Stomach (tissue), 19 donors: ENCODE measurements at places on chromosomes 2 and 18. TPM values are rescaled to one million over a fixed set of nuclear protein-coding genes. Genes with fewer than 3 reads are reported as not detected.

Gene SERPINB11
- 0.37 TPM for total RNA-seq

Gene STK11IP
- 17.1 TPM for total RNA-seq

Gene SNORC
- total RNA-seq, result not detected

Gene ZNF512
- total RNA-seq, result 14.2 TPM

Gene TMEM200C
- not detected for total RNA-seq

Gene ZNG1B
- 9.4 TPM for total RNA-seq

Gene PKDCC
- total RNA-seq, result 65.3 TPM

DNA sequence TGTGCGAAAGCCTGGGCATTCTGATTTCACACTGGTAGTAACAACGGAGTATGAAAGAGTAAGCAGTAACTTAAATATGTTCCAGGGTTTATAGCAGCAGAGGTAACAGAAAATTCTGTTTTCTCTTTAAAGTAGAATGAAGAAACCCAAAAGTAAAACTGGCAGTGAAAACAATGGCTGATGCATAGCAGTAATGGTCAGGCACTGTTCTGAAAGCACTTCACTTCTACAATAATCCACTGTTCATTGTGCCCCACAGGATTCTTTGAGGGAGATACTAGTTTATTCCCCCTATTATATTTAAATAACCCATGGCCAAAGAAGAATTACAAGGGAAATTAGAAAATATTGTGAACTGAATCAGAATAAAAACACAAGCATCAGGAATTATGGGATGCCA, 9.3 kb upstream of the DNAJC10 start:
- no peaks in the 10 kb centered on the region for H3K27me3 ChIP-seq
- H3K27ac ChIP-seq, result no peak overlapping the region
- H3K4me3 ChIP-seq, result no peak overlapping the region

DNA sequence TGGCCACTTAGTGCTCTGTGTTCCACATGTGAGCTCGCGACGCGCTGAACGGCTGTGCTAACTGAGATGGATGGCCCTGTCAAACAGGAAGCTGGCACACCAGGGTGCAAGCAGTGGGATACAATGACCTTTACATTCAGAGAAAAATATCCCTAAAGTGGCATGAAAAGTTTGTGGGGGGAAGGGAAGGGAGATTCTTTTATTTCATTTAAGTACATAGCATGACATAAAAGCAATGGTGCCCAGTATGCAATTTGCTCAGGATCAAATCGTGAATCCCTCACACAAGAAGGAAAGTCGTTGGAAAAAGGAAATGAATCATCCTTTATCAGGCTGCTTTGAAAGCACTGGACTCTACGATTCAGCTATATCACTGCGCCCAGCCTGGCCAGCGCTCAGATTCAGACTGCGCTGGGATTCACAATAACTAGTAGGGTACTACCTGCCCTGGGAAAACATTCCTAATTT, 26.0 kb downstream of the SATB2 start:
- no peaks in the 10 kb centered on the region for H3K36me3 ChIP-seq
- no peaks in the 10 kb centered on the region for H3K27me3 ChIP-seq
- H3K4me3 ChIP-seq, result no peak overlapping the region
- H3K4me1 ChIP-seq, result no peaks in the 10 kb centered on the region
- no peak overlapping the region for H3K27ac ChIP-seq

DNA sequence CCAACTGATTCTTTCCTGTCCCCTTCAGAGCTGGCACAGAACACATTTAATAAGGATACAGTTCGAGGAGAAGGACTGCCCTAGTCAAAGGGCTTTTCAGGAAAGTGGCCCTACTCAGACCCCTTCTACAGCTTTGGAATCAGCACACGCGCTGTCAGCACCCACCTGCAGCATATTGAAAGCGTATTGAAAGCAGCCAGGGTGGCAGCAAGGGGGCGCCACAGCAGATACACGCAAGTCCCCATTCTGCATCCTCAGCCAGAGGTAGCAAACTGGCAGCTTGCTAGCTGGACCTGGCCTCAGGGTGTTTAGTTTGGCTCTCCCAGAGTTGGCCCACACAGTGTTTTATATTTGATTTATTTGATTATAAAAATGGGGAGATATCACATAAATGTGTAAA, 101.0 kb upstream of the NT5C1B start:
- no peaks in the 10 kb centered on the region for H3K27me3 ChIP-seq
- H3K27ac ChIP-seq, result no peak overlapping the region
- DNase-seq, result no peak
- H3K4me3 ChIP-seq, result no peak overlapping the region

DNA sequence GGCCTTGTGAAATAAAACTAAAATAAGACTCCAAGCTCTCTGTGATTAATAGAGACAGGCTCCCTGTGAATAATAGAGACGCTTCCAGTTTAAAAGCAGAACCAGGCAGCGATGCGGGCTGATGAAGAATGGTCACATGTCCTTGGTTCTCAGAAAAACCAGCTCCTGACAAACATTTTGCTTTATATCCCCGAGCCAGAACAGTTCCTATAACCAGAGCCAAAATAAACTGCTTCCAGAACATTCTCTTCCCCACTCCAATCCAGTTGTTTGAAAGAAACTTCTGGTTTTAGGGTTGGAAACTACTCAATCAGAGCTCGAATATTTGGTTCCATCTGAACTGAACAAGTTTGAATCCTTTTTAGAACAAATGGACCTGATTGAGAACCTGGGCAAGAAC, 213.7 kb downstream of the TSN start:
- H3K4me1 ChIP-seq, result peaks cover 18% of the 10 kb centered on the region
- peak overlapping the region; percentile 27 for H3K27ac ChIP-seq
- H3K27me3 ChIP-seq, result no peaks in the 10 kb centered on the region
- no peak overlapping the region for H3K4me3 ChIP-seq
- peak; percentile 50 for DNase-seq

DNA sequence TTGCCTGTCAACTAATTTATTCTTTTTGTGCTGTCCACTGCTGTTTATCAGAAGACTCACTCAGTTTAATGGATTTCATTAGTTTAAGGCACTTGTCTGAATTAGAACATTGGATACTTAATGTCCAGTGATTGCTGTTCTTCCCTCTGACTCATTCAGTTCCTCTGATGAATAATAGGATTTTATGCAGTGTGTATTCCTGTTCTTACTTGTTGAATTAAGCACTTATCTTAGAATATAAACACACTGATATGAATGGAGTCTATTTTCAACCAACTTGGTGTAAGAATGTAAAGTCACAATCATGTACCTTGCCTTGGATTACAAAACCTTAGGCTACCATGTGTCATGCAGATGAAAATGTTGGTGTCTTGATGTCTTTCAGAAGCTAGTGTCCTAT, 87.0 kb upstream of the PROKR1 start:
- no peaks in the 10 kb centered on the region for H3K4me1 ChIP-seq
- H3K4me3 ChIP-seq, result no peak overlapping the region

GRCh38 chr2:54570925-54571694, 115.0 kb downstream of the SPTBN1 start:
- H3K4me1 ChIP-seq, result peaks cover 85% of the 10 kb centered on the region
- H3K27ac ChIP-seq, result peak overlapping the region; percentile 82
- no peaks in the 10 kb centered on the region for H3K27me3 ChIP-seq
- H3K36me3 ChIP-seq, result no peaks in the 10 kb centered on the region
- DNase-seq, result peak; percentile 84
- H3K4me3 ChIP-seq, result no peak overlapping the region

- H3K4me1 ChIP-seq, result no peaks in the 10 kb centered on the region
- H3K36me3 ChIP-seq, result no peaks in the 10 kb centered on the region
- no peak for DNase-seq
These were observed 113.0 kb downstream of the DPP4 start for GRCh38 chr2:161961061-161961460.

- no peaks in the 10 kb centered on the region for H3K36me3 ChIP-seq
- no peak overlapping the region for H3K27ac ChIP-seq
- DNase-seq, result no peak
- no peaks in the 10 kb centered on the region for H3K4me1 ChIP-seq
These were observed 192.7 kb upstream of the REV1 start for GRCh38 chr2:99682275-99683060.

- H3K4me1 ChIP-seq, result no peaks in the 10 kb centered on the region
- no peak overlapping the region for H3K27ac ChIP-seq
- H3K36me3 ChIP-seq, result no peaks in the 10 kb centered on the region
- no peak overlapping the region for H3K4me3 ChIP-seq
These were observed 394.9 kb downstream of the ARHGAP15 start for GRCh38 chr2:143524119-143524553.

GRCh38 chr18:5628512-5629255, 84.9 kb upstream of the EPB41L3 start:
- H3K4me1 ChIP-seq, result peaks cover 36% of the 10 kb centered on the region
- H3K27me3 ChIP-seq, result peaks cover 34% of the 10 kb centered on the region
- H3K27ac ChIP-seq, result peak overlapping the region; percentile 78
- DNase-seq, result peak; percentile 81

DNA sequence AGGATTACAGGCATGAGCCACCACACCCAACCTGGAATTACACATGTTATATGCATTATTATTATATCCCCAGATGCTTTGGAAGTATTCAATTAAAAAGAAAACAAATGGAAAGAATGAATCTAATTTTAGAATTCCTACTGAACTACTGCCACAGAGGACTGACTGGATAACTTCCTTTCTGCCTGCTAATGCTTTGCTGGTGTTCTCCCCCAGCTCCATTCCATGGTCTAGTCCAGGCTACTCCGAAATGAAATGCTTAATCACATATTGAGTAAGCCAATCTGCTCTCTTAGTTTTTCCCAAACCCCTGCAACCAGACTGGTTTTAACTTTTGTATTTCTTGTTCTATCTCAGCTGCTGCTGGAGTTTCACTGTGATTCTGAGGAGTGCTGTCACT, 519.1 kb downstream of the SOX11 start:
- no peaks in the 10 kb centered on the region for H3K36me3 ChIP-seq
- DNase-seq, result no peak
- H3K27me3 ChIP-seq, result no peaks in the 10 kb centered on the region
- no peak overlapping the region for H3K27ac ChIP-seq
